ENCODE measurements at places on chromosomes 5 and 9.

DNA sequence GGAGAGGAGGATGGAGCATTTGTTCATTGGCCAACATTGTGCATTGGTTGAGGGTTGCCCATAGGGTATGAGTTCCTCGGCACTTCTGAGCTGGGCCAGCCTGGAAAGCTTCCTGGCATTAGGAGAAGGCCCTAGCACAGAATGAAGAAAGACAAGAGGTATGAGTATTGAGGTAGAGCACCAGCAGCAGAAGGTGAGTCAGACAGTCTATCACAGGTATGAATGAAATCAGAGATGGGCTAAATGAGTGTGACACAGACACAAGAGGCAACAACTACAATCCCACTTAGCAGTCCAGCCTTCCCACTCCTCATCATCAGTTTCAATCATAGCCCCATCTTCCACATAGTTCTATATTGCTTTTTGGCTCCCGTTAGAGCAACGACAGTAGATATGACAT is 25.4 kb upstream of the TGFBR1 start:
- DNase-seq = no peak

GRCh38 chr5:113969901-113970300 is 392.0 kb upstream of the KCNN2 start:
- no peak for DNase-seq

GRCh38 chr5:127582773-127583370 is 65.4 kb downstream of the PRRC1 start:
- DNase-seq = no peak

DNA sequence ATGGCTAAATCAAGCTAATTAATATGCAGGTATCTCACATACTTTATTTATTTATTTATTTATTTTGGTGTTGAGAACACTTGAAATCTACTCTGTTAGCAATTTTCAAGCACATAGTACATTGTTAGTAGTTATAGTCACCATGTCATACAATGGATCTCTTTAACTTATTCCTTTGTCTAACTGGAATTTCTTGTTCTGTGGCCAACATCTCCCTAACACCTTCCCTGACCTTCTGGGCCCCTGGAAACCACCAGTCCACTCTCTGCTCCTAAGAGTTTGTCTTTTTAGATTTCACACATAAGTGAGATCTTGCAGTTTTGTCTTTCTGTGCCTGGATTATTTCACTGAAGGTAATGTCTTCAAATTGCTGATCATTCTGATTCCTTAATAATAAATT is 229.1 kb downstream of the SEMA5A start:
- no peak for DNase-seq

GRCh38 chr5:4348919-4349318 is 753.3 kb downstream of the IRX1 start:
- no peak for DNase-seq

DNA sequence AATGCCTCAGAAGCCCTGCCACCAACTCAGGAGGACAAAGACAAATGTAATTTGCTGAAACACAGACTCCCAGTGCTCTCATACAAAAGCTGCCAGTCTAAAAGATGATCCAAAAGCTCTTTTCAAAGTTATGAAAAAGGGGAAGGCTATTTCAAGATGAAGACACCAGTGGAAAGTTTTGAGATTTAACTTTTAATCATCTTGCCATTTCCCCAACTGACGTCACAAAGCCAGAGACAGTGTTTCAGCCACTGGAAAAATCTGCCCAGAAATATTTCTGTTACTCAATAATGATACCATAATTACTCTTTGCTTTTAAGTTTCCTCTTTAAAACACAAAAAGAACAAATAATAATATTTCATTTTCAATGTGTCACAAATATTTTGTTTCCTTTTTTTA is 20.9 kb downstream of the ENG start:
- no peak for DNase-seq

DNA sequence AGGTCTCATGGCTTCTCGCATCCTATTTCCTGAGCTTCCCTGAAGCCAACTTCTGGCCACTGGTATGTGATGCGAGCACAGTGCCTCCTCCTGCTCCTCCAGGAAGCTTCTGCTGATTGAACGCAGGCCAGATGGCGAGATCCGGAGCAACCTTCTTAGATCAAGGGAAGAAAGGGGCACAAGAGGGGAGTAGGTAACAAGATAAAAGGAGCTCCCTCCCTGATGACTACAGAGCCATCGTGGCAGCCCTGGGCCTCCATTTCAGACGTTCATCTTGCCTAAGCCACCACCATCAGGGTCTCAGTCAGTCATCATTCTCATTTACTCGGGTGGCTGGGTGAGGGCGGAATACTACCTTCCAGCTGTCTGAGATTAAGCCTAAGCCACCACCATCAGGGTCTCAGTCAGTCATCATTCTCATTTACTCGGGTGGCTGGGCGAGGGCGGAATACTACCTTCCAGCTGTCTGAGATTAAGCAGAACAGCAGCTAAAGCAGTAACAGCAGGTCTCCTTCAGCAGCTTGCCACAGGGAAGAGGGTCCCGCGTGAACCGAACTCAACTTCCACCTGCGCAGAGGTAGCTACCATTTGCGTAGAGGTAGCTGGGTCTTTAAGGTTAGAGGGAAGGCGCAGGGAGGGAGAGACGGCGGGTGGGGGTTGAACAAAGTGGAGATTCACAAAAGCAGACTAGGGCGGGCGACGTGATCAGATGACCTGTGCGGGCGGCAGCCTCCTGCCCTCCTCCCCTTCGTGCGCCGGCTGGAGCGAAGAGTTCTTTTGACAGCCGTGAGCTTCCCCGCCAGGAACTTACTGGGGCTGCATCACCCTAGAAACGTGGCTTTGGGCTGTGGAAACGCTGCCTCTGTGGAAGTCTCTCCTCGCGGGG is 27.9 kb upstream of the MGAT1 start:
- DNase-seq = peak; percentile 47

DNA sequence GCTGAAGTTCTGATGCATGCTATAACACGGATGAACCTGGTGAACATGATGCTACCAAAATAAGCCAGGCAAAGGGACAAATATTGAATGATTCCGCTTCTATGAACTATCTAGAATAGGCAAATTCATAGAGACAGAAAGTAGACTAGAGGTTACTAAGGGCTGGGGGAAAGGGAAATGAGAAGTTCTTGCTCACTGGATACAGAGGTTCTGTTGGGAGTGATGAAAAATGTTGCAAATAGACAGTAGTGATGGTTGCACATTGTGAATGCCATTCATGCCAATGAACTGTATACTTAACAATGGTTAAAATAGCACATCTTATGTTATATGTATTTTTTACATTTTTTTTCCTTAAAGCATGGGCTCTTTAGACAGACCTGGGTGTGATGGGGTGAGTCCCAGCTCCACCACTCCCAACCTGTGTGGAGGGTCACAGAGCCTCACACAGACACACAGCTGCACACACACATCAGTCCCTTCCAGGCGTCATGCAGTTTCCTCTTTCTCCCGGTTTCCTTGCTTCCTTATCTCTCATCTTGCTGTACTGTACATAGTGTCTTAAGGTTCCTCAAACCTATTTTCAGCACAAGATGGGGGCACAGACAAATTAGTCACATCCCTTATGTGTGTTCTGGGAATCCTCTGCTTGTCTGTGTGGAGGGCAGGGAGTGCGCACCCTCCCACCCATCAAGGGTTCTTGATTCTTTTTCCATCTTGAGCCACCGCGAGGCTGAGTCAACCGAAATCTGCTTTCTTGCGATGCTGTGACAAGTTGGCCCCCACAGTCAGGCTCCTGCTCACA is 192.9 kb downstream of the CRB2 start:
- DNase-seq = peak; percentile 1

DNA sequence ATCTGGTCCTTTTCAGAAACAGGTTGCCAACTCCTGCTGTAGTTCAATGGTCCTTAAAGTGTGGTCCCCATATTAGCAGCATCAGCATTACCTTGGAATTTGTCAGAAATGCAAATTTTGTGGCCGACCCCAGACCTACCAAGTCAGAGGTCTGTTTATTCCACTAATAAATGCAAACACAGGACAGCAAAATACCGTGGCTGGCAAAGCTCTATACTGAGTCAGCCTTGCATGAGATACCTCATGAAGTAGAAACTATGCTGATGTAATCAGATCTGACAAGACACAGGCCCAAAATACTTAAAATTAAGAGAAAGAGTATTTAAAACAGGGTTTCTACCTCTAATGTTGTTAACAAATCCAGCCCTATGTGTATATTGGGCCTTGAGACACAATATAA is 3.0 kb downstream of the GOLM1 start:
- no peak for DNase-seq

GRCh38 chr5:106964132-106964531 is 706.6 kb downstream of the EFNA5 start:
- no peak for DNase-seq

GRCh38 chr5:159471904-159472303 is 141.6 kb upstream of the IL12B start:
- no peak for DNase-seq

DNA sequence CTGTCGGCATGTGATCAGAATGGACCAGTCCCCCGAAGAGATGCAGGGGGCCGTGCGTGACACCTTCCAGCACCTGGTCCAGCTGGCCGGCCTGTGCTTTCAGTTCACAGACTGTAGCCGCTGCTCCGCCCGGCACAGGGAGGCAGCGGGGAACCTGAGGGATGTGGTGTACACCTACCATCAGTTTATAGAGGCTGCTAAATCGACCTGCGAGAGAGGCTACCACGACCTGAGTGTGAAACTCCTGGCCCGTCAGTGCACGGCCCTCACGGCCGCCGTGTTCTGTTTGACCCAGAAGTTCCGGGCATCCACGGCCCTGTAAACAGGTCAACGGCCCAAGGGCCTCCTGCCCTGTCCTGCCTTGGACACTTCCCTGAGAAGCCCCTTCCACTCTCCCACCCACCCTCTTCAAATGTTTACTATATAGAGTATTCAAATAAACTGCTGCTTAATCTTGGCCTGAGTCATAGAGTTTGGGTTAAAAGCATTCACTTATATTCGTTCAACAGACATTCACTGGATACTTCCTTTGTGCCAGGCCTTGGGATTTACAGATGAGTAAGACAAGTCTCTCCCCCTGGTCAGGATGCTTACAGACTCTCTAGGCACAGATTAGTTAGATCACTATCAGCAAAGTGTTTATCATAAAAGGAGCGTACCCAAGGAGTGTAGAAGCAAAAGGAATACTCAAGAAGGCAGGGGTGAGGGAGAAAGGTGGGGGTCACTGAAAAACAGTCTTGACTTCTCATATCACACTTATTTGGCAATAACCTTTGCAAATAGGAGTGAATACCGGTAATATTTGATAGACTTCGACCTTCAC is 6.9 kb upstream of the TRMT10B start:
- no peak for DNase-seq

- no peak for DNase-seq
Observed at GRCh38 chr9:3698076-3698475, 172.3 kb upstream of the RFX3 start.

DNA sequence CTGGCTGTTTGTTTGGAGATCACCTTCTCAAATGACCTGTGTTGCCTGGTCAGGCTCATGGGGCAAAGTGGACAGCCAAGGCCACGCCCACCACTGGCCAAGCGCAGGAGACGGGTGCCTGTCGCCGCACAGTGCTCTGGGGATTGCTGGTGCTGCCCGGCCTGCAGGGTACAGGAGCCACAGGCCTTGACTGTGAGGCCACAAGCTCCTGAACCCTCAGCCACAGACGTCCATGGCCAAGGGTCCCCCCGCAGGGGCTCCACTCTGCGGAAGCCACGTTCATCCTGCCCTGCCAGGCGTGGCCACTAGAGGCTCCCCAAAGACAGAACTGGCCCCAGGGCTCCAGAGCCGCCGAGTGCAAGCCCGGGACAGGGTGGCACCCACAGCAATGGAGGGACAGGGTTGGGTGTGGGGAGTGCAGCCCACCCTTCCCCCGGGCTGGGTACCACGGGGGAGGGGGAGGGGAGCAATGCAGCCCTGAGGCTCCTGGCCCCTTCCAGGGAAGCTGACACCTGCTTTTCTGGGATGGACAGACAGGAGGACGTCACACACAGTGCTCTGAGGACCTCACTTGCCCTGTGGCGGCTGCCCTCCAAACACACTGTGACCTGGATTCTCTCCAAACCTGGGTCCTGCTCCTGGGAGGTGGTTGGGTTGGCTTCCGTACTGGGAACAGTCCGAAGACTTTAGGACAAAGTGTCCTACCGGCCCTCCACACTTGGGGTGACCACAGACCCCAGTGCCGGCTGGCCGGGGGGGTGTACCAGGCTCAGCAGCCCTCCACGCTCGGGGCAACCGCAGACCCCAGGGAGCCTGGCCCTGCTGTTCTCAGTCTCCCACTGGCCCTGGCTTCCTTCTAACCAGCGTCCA is 21.5 kb downstream of the TPPP start:
- peak; percentile 21 for DNase-seq

DNA sequence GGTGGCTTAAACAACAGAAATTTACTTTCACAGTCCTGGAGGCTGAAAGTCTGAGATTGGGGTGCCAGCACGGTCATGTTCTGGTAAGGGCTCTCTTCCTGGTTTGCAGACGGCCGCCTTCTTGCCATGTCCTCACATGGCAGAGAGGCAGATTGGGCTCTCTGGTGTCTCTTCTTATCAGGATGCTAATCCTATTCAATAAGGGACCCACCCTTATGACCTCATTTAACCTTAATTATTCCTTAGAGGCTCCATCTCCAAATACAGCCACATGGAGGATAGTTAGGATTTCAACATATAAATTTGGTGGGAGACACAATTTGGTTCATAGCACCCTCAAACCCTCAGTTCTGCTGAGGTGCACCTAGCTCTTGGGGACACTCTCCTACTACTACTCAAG is 180.4 kb downstream of the DAB2IP start:
- no peak for DNase-seq

- no peak for DNase-seq
Observed at GRCh38 chr9:89425024-89425805, 72.7 kb downstream of the SEMA4D start.

- DNase-seq = no peak
Observed at GRCh38 chr5:110753600-110753999, 14.8 kb downstream of the SLC25A46 start.

GRCh38 chr5:167406513-167406912 is 884.9 kb upstream of the WWC1 start:
- no peak for DNase-seq

- peak; percentile 24 for DNase-seq
Observed at GRCh38 chr9:133532937-133533668, 1.4 kb upstream of the ADAMTSL2 start.

DNA sequence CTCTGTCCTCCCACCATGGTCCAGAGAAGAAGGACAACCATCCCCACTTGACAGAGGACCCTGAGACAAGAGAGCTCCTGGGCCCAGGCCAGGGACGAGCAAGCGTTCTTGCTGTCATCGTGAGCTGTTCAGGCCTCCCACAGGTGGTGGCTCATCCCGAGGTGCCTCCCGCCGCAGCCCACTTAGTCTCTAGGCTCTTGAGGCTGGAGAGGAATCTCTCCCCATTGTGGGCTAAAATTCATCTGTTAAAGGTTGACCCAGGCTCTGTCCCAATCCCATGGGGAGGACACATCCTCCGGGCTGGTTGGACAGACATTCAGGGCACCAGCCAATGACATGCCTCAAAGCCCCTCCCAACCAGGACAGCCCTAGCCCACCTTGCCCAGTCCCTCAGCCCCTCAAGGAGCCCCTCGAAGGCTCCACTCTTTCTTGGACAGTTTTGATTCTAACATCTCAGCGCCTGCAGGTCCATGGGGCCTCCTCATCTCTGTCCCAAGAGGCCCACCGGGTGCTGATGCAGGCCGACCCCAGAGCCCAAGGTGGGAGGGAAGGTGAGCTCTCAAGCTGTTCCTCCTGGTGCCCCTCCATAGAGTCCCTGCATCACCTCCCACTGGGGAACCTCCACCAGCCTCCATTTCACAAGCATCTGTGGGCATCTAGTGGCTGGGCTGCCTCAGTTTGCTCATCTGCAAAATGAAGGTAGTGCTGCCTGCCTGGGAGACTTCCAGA is 52.9 kb downstream of the BARX1 start:
- no peak for DNase-seq
